CD4-positive, alpha-beta memory T cell (primary cell): ENCODE measurements at places on chromosomes 6 and 20.

DNA sequence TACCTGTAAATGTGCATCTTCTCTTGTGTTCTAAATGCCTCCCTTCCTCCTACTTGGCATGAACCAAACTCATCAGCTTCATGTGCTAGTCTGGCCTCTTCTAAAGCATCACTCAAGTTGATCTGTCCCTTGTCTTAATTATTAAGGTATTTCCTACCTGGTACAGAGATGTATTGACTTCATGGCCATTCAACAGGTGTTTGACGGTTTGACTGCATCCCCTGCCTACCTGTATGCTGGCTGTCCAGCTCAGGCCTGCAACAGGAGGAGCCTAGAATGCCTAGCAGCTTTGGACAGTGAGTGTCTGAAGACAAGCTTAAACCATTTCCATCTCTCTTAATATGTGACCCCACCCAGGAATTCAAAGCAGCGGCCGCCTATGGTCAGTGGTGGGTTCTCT is 24.6 kb downstream of the RIN2 start:
- no peak for DNase-seq

GRCh38 chr6:146898069-146898887 is 299.5 kb downstream of the ADGB start:
- no peak for DNase-seq

DNA sequence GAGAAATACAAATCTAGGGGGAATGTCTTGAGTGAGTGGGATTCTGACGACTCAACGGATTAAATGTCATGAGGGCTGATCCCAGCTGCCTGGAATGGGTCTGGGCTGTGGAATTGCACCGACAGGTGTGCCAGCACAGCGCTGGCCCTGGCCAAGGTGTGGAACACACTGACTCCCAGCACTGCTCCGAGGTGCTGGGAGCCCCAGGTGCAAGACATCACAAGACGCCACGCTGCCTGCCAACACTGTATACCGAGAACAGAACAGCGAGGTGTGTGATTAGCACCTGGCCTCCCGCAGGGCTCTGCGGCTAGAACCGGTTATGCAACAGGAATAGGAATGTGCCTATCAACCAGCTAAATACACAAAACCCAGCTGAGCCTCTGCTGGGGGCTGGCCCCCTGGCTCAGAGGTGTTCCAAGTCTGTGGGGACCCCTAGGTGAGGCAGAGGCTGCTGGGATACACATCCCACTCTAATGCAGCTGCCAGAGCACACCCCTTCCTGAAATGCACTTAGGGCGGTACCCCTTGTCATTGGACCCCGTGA is 24.8 kb upstream of the APMAP start:
- DNase-seq = no peak

DNA sequence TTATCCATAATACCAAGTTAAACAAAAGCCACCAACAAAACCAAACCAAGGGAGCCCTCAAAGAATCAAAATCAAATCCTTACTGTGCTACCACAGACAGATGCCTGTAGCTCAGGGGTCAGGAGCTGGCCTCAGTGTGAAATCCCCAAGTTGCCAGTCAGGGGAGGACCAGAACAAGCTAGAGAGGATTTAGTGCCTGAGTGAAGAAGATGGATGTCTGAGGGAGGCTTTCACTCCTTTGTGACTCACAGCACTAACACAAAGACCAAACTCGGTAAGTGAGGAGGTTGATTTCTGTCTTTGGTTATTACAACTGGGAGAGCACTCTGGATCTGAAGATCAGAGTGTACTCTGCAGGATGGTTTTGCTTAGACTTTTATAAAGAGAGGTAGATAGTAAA is 189.9 kb upstream of the ZNF184 start:
- no peak for DNase-seq

DNA sequence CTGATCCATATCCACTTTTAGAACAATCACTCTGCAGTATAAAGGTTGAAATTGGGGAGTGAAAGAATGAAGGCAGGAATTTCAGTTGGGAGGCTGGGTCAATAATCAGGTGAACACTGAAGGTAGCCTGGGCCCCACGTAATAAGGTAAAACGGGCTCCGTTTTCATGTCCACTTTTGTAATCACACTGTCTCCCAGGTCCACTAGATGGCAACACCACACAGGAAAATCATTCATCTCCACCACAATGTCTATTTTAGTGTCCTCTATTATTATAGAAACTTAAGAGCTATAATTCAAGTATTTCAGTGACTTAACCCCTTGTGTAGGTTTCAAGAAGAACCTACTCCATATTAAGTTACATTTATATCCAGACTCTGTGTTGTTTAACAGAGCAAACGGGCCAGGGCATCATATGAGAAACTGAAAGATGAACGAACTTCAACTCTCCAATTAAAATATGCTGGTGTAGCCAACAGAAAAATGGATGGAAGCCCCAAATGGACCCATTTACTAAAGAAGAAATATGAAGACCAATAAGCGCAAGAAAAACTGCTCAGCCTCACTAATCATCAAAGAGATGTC is 45.9 kb upstream of the MC3R start:
- no peak for DNase-seq

GRCh38 chr6:26033941-26034354 is 53.3 kb upstream of the HFE start:
- no peak for DNase-seq

GRCh38 chr6:43509984-43510826 is at the start of gene LRRC73:
Gene LRRC73 (minus strand): TSS chr6:43510346. CDS start chr6:43509785, 561 bp downstream.
- DNase-seq = peak; percentile 79

DNA sequence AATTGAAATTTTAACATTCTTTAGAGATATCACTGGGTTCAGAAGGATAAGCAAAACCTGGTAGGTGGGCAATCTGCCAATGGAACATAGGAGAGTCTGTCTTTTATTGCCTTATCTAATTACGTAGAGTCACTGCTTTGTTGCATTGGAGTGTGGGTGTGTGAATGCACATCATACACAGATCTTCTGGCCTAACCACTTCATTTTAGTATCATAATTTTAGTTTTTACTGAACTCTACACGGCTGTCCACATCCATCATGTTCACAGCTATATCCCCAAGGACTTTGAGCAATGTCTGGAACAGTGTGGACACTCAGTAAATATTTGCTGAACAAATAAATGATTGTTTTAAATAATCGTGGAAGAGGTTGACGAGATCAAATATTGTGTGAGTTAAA is 104.6 kb upstream of the AKIRIN2 start:
- no peak for DNase-seq

GRCh38 chr6:24429146-24429545 is 26.4 kb downstream of the MRS2 start:
- no peak for DNase-seq

- DNase-seq = no peak
These were observed 66.8 kb upstream of the BTBD3 start for GRCh38 chr20:11850901-11851300.

DNA sequence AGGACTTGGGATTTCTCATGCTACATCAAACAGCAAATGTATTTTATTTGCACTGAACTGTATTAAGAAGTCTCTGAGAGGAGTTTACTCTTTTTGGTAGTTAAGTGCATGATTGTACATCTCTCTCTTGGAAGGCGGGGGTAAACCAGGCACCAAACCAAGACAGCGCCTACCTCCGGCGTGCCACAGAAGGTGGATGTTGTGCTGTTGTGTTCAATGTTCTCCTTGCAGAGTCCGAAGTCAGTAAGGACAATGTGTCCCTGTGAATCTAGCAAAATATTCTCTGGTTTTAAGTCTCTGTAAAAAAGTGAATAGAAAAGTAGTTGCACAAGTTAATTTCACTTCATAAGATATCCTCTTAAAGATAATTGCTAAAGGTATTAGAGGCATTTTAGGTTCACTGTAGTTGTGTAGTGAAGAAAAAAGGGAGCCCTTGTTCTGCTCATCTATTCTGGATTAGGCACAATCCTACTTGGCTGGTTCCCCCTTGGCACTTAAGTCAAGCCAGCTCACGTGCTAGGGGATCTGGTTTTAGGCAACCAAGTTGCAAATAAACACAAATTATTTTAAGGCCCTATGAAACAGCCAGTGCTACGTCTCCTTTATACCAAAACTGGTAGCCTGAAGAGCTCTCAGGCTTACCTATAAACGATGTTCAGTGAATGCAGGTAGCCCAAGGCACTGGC is 119.7 kb upstream of the SLC2A12 start:
- no peak for DNase-seq

DNA sequence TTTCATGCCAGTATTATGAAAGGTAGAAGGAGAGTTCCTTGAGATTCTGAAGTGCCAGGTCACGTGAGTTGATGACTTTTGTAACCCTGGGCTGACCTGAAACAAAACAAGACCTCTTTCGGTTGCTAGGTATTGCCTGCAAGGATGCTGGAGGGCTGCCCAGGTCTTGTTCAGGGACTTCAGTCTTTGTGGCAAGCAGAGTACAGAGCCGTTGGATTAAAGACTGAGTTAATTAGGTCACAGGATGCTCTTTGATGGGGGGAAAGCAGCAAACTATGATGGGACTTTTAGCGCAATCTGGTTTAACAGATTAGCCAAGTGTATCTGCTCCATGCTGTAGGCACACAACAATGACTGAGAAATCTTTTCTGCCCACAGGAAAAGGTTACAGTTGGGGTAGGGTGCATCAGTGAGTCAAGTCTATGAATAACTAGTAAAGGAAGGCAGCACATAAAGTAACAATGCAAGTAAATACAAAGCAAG is 12.8 kb upstream of the ELOVL5 start:
- DNase-seq = peak; percentile 91

DNA sequence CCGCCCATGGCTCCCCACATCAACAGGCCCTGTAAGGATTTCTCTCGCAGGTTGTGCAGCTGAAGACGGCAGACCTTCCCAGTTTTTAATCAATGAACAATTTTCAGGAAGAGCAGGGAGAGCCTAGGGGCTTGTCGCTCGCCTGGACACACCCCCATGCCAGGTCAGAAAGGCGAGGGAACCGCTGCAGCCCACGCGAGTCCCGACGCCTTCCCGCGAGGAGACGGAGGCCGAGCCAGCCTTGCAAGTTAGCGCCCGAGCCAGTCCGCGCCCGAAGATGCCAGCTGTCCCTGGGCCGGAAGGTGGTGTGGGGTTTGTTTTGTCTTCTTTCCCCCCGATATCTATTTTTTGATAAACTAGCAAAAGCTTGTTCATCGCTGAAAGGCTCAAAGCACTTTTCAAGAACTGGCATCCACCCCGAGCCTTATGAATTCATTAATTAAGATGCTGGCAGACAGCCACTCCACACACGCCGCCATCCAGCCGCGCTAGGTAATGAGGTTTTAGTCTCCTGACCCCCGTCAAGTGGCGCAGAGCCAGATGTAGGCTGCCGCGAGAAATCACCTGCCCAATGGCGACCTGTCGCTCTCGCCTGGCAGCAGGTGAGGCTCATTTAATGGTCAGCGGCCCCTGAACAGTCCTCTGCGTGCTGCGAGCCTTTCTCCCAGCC is 6.6 kb downstream of the CCDC167 start:
- DNase-seq = no peak

DNA sequence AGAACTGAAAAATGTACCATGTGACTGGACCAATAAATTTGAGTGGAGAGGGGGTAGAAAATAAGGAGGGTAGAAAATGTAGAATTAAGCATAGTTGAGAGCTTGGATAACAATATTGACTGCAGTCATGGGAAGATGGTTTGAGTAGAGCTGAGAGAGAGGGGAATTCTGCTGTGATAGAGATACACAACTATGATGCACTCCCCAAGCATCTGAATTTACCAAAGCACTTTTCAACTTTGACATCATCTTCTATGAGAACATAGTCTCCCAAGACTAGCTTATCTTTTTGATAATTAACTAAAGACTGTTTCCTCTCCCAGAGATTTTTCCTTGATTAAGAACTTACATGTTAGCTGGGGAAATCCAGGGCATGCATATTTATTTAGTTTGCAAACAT is 103.1 kb downstream of the TNFRSF21 start:
- DNase-seq = no peak

- DNase-seq = peak; percentile 39
These were observed 115.7 kb downstream of the RWDD2A start for GRCh38 chr6:83308833-83309232.

- no peak for DNase-seq
These were observed 9.2 kb downstream of the LY86 start for GRCh38 chr6:6597682-6598081.

GRCh38 chr6:121285041-121285440 is 49.2 kb downstream of the TBC1D32 start:
- no peak for DNase-seq

GRCh38 chr20:38135651-38136420 is 29.2 kb downstream of the TGM2 start:
- no peak for DNase-seq

GRCh38 chr6:49515485-49516146 is 15.9 kb downstream of the GLYATL3 start:
- no peak for DNase-seq

- no peak for DNase-seq
These were observed 14.2 kb downstream of the LEMD2 start for GRCh38 chr6:33774774-33775173.

DNA sequence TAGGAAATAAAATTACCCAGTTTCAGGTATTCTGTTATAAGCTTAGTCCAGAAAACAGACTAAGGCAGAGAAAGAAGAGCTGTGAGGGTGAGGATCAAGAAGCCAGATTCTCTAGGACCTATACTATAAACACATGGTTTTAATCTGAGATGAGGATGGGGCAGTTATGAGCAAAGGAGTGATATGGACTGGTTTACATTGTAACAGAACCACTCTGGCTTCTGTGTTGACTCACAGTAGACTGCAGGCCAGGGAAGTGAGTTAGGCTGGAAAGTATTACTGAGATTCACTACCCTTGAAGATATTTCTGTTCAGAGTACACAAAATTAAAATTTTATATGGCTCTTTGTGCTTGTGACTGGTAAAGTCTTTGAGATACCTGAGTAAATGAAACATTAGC is 3.2 kb upstream of the RWDD1 start:
- no peak for DNase-seq

DNA sequence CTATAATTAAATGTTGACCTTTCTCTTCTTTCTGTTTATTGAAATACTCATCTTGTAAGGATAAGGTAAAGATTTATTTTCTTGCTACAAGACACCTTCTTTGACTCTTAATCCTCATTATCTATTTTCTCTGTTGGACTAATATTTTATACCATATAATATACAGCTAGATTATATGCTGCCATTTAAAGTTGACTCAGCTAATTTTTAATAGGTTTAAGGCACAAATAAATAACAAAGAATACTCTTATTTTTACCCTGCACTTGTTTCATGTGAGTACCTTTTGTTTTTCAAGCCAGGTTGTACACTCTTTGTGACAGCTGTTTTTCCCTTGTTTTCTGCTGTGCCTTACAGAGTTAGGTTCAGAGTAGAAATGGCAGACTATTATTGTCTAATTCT is 83.9 kb upstream of the ASCC3 start:
- DNase-seq = no peak

DNA sequence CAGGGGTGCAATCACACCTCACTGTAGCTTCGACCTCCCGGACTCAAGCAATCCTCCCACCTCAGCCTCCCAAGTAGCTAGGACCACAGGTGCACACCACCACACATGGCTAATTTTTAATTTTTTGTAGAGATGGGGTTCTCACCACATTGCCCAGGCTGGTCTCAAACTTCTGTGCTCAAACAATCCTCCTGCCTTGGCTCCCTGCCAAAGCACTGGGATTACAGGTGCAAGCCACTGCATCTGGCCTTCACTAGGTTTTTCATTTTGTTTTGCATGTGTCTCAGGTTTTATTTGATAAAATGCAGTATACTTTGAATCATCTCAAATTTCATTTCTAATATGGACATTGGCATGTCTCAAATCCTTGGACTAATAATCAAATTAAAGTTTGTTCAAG is 98.7 kb downstream of the SLC16A10 start:
- DNase-seq = no peak

- DNase-seq = no peak
These were observed 108.1 kb downstream of the DLL1 start for GRCh38 chr6:170182781-170183120.

- no peak for DNase-seq
These were observed 495.0 kb upstream of the NRSN1 start for GRCh38 chr6:23630726-23631635.
